ENCODE measurements at places on chromosomes 6 and 20.
A peak's percentile ranks its signal among the peaks of the same experiment; 100 is the strongest.

- no peak for DNase-seq
These were observed 70.1 kb downstream of the RNF144B start for GRCh38 chr6:18457065-18457737.

GRCh38 chr6:127520066-127520465, 931 bp upstream of the MTCL3 start:
- DNase-seq: peak; percentile 21

DNA sequence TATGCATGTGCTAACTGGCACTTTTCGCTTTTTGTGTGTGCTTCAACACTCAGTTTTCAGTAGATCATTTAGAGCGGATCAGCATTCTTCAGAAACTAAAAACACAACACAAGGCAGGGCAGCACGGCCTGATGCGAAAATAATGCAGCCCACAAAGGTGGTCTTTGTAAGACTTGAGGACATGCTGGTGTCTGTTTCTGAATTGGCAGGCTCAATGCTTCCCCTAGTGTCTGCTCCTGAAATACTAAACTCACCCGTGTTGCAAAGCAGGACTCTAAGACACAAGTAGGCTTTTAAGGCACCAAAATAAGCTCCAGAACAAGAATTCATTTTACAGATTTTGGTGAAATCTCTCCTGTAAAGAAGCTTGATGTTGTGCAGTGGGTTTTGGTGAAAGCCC, 676.5 kb downstream of the TENT5A start:
- DNase-seq: no peak

DNA sequence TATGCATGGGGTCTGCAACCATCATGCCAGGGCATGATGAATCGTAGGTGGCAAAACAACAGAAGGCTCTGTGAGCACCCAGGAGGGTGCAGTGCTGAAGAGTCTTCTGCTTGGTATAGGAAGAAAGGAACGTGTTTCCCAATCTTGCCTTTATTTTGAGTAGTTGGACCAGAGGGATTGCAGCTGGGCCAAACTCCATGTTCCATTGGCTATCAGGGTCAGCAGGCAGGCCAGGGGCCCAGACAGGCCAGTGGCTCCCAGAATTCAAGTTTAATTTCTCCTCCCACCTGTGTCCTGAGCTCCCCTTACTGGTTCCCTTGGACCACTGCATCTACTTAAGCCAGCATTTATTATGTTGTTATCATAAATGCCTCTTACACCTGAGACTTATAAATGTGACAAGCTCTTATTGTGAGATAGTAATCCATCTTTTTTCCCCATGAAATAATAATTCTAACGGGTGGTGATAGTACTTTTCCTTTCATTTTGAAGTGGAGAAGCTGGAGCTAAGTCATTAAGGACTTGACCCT, 918 bp upstream of the TRIM38 start:
- DNase-seq: no peak

DNA sequence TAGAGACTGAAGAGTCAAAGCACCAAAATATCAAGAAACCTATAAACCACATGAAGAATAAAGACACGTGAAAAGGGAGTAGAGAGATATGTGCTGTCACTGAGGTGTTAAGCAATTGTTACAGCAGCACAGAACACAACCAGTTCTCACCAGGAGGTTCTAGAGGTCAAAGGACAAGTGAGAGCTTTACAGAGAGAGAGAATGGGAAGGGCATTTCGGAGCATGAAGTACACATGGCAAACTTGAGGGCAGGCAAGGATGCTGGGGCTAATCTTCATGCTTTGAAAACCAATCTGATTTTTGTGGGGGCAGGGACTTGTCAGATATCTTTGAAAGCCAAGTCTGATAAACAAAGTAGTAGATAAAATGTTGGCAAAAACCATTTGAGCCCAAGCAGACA, 142.3 kb upstream of the NRSN1 start:
- no peak for DNase-seq

GRCh38 chr6:108618623-108619152, 58.0 kb downstream of the FOXO3 start:
- no peak for DNase-seq

GRCh38 chr6:83717809-83718208, 8.9 kb upstream of the SNAP91 start:
- DNase-seq: no peak

GRCh38 chr6:148404456-148405054, 61.9 kb downstream of the SASH1 start:
- no peak for DNase-seq

DNA sequence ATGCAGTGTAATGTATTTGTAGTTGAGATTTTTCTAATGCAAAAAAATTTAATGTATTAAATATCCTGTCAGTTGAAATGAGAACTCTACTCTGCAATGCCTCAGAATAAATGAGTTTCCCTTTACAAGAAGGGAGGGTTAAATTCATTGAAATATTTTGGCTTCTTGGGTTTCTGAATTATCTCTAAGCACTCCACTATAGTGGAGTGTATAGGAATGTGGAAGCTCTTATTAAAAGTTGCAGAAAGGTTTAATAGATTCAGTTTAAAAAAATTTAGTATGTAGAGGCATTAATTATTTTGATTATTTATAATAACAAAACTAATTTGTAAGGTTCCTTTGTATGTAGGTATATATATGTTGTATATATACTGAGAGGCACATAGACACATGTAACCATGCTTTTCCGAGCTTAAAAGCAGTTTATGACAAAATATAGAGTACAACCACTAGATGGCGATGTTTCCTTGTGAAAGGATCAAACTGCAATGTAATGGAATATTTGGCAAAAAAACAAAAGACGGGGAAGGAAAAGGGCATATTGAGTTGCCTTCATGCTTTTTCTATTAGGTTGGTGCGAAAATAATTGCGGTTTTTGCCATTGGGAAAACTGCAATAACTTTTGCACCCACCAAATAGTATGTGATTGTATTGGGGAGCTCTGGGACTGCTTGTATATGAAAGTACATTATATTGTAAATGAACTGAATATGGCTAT, 144.2 kb downstream of the MYO6 start:
- DNase-seq: peak; percentile 79

DNA sequence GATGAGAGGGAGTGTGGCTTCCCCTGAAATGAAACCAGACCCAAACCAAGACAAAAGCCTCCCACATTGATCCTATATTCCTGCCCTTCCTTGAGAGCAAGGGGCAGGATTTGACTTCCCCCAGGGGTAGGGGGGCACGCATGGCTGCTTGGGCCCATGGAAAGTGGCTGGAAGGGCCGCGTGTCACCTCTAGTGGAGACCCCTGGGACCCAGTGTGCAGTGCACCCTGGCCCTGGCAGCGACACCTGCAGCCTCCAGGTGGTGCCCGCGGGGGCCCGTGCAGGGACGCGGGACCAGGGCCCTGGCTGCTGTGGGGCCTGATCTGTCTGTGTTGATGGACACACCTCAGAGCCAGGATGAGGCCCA, 18.0 kb upstream of the SLCO4A1 start:
- peak; percentile 53 for DNase-seq

DNA sequence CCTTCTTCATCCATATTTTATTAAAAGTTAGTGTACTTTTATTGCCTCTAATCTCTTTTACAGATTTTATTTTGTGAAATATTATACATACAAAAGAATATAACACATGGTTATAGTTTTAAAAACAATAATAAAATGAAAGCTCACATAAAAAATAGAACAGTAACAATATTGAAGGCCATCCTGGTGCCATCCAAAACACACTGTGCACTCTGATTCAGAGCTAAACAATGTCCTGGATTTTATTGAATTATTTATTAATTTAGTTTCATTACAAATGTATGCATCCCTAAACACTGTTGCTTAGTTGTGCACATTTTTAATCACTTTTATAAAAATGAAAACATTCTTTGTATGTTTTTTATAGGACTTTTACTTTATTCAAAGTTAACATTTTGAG, 32.9 kb downstream of the RNF217 start:
- DNase-seq: no peak

DNA sequence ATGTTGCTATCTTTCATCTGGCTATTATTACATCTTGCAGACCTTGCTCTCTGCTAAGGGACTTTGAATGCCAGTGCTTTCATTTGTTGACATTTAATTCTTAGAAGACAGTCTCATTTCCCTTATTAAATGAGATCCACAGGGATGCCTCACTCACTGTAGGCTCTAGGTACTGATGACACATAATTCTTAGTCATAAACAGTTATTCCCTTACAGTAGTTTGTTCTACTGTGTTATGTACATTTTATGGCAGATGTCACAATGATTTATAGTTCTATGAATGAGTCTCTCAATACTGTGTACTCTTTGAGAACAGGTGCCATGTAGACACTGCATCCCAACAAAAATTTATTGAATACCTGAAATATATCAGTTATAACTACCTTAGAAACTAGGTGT, 70.3 kb downstream of the FAM83B start:
- peak; percentile 3 for DNase-seq
